ENCODE measurements at places on chromosomes 6 and 20.

DNA sequence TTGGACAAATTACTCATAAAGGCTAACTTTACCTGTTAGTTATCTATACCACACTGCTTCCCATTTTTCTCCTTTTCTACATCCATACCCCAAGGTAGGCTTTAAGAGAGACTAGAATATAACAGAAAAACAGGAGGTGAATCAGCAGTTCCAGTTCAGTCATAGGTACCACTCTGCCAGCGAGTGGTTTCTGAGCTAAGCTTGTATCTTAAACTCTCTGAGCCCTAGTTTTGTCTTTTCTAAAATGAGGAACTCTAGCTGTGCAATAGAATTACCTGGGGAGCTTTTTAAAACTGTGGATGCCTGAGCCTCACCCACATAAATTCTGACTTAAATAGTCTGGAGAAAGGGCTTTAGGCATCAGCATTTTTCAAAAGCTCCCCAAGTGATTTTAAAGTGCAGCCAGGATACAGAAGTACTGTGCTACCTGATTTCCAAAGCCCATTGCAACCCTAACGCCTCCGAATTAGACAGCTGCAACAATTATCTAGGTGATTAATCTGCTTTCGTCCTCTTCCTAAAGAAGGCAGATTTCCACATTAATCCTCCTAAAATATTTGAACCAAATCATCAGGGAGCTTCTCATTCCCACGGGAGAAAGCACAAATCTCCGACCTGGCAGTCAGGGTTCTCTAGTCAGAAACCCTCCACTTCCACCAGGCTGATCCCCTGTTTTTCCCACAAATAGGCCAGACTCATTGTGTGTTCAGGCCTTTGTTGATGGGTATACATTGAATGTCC, 37.4 kb upstream of the RPL7L1 start:
- no peak for DNase-seq

DNA sequence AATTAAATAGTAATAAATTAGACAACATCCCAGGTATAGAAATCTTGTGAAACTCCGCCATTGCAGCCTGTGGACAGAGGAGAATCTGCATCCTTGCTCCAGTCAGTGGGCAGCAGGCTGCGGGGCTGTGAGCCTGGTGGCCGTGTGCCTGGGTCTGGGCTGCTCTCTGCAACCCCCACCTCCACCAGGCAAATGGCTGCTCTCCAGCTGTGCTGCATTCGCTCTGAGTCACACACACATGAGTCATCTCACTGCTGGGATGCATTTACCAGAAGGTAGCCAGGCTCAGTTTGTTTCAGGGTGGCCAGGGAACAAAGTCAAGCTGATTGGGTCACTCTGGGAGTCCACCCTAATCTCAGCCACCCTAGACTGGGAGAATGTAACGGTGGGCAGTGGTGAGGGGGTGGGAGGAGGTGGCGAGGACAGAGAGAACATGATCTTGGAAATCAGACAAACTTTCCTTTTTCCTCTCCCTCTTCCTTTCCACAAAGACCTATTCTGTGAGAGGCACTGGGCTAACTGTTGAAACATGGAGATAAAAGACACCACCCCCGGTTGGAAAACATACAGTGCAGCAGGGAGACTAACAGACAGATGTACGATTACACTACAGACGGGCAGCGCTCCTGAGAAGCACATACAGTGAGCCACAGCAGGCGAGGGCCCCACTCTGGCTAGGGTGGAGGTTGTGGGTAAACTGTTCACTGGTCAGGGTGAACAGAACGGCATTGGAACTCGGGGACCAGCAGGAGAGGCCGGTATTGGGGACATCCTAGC, 59.2 kb downstream of the TRAM2 start:
- DNase-seq: no peak

GRCh38 chr6:144477856-144478255, 192.7 kb downstream of the UTRN start:
- DNase-seq: no peak

GRCh38 chr20:10648651-10649050, 25.1 kb downstream of the JAG1 start:
- DNase-seq: no peak

GRCh38 chr6:136685540-136686108, 106.7 kb downstream of the MAP3K5 start:
- no peak for DNase-seq

GRCh38 chr20:22931653-22932608, 103.2 kb upstream of the SSTR4 start:
- no peak for DNase-seq
